ENCODE measurements at places on chromosomes 1 and 21.

DNA sequence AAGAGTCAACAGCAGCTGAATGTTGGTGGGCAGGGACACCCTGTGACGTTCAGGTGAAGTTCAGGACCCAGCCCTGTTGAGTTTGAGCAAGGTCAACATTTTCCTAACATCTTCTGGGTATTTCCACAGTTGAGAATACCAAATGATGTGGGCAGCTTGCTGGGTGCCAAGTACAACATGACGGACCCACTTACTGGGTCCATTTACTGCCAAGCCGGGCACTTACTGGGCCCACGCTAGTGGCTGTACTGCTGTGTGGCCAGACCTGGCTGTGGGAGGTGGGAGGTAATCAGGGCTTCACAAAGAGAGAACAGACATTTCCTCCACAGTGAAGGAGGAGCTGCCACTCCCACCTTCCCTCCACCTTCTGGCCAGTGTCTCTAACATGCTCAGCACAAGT is 99.2 kb downstream of the PSMG1 start:
- no peak for DNase-seq

DNA sequence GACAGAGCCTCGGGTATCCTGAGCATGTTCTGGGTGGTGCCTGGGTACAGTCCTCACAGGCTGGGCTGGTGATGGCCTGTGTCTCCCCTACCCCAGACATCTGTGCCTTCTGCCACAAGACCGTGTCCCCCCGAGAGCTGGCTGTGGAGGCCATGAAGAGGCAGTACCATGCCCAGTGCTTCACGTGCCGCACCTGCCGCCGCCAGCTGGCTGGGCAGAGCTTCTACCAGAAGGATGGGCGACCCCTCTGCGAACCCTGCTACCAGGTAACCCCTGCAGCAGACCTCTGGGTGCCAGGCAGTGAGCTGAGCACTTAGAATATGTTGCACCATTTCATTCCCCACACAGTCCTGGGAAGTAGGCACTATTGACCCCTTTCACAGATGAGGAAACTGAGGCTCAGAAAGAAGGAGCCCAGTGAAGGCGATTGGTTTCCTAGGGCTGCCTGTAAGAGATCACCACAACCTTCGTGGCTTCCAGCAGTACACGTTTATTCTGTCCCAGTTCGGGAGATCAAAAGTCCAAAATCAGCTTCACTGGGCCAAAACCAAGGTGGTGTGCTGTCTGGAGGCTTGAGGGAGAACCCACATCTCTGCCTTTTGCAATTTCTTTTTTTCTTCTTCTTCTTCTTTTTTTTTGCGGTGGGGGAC is 11.8 kb downstream of the FBLIM1 start:
- no peak for DNase-seq

DNA sequence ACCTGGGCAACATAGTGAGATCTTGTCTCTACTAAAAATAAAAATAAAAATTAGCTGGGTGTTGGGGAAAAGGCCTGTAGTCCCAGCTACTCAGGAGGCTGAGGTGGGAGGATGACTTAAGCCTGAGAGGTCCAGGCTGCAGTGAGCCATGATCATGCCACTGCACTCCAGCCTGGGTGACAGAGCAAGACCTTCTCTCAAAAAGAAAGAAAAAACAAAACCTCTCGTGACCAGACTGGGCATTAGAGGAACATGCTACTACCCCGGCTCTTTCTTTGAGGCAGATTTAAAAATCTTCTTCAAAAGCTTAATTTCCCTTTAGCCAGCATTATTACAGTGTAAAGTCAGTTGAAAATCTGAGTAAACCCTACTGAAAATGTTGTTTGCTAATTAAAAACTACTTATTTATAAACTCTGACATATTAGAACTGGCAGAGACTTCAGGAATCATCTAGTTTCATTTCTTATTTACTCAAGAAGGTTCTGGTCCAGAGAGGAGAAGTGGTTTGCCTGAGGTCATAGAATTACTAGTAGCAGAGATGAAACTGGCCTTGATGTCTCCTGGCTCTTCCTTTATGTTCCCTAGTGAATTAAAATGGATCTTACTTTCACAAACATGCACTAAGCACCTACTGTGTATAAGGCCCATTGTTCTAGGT is 11.6 kb upstream of the ELAVL4 start:
- DNase-seq: no peak

DNA sequence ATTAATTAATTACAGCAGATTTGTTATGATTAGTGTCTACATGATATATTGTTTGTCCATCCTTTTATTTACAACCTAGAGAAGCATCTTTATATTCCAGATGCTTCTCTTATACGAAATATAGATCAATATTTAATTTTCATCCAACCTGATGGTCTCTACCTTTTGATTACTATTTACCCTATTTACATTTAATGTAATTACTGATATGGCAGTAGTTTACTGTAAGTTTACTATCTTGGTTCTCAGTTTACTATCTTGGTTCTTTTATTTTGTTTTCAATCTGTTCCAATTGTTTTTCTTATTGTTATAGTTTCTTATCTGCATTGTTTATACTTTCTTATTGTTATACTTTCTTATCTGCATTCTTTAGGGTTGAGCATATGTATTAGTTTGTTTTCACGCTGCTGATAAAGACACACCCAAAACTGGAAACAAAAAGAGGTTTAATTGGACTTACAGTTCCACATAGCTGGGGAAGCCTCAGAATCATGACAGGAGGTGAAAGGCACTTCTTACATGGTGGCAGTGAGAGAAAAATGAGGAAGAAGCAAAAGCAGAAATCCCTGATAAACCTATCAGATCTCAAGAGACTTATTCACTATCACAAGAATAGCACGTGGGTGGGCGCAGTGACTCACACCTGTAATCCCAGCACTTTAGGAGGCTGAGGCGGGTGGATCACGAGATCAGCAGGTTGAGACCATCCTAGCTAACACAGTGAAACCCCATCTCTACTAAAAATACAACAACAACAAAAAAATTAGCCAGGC is 28.9 kb downstream of the FAF1 start:
- no peak for DNase-seq

- no peak for DNase-seq
Measured at GRCh38 chr1:34867415-34867814, 7.9 kb upstream of the SMIM12 start.

DNA sequence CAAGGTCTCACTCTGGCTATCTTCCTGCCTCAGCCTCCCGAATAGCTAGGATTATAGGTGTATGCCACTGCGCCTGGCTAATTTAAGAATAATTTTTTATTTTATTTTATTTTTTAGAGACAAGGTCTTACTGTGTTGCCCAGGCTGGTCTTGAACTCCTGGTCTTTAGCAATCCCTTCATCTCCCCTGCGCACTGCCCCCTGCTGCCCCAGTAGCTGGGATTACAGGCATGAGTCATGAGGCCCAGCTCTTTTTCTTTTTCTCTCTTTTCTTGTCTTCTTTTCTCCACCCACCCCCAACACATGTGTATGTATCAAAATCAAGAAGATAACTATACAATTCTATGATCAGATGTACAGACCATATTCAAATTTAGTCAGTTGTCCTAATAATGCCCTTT is 87.2 kb downstream of the PEX14 start:
- DNase-seq: no peak

DNA sequence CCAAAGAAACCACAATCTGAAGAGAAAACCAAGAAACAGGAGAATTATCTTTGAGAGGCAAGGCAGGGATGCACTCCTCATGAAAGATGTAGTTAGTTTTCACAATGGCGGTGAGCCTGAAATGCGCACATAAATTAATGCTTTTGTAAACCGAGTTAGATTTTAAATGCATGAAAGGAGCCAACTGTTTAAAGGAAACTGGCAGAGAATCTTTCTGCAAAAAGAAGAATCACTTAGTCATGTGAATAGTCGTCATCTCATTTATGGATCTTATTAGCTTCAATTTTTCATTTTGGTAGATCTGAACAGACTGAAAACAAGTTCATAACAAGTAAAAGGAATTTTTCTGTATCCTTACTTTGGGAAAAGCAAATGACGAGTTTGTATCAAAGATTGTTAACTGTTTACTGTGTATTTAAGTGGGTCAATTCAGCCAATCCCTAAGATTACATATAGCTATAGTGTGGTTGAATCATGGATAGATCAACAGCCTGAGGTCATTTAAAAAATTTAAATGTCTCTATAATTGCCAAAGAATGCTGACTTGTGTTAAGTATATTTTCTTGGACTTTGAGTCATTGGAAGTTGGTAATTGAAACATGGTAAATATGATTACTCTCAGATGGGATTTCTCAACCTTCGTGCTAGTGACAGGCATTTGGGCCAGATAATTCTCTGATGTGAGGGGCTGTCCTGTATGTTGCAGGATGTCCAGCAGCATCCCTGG is 226.6 kb upstream of the KAZN start:
- DNase-seq: no peak

DNA sequence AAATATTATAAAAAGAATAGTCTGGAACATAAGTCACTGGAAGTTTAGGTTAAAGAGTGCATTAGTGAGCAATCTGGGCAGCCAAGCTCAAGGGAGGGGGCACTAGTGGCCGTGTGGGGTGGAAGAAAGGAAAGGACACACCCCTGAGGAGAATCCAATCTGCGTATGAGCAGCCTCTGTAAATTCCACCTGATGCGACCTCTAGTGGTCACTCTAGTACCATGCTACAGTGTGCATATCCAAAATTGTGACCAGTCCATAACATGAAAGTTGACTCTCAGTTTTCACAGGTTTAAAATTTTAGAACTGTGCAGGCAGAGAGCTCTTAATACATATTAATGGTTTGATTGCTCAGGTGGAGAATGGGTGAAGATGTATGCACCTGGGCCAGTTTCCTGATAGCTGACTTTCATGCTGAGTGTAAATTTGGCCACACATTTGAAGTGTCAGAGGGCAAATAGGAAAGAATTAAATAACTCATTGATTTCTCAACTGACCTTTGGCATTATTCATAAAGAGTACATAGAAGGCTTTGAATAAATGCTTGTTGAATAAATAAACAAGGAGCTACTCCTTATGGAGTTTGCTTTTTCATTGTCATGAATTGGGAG is 105.9 kb upstream of the C21orf91 start:
- peak; percentile 63 for DNase-seq

DNA sequence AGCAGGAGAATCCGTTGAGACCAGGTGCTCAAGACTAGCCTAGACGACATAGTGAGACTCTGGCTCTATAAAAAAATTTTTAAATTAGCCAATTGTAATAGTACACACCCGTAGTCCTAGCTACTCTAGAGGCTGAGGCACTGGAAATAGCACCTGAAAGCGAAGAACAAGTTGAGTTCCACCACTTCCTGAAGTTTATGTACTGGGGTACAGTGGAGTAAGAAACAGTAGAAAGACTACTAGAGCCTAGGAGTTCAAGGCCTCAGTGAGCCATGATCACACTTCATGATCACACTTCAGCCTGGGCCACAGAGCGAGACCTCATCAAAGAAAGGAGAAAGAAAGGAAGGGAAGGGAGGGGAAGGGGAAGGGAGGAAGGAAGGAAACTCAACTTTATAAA is 19.8 kb downstream of the RSBN1 start:
- no peak for DNase-seq

- no peak for DNase-seq
Measured at GRCh38 chr1:247440001-247440620, 17.8 kb downstream of the OR2B11 start.

DNA sequence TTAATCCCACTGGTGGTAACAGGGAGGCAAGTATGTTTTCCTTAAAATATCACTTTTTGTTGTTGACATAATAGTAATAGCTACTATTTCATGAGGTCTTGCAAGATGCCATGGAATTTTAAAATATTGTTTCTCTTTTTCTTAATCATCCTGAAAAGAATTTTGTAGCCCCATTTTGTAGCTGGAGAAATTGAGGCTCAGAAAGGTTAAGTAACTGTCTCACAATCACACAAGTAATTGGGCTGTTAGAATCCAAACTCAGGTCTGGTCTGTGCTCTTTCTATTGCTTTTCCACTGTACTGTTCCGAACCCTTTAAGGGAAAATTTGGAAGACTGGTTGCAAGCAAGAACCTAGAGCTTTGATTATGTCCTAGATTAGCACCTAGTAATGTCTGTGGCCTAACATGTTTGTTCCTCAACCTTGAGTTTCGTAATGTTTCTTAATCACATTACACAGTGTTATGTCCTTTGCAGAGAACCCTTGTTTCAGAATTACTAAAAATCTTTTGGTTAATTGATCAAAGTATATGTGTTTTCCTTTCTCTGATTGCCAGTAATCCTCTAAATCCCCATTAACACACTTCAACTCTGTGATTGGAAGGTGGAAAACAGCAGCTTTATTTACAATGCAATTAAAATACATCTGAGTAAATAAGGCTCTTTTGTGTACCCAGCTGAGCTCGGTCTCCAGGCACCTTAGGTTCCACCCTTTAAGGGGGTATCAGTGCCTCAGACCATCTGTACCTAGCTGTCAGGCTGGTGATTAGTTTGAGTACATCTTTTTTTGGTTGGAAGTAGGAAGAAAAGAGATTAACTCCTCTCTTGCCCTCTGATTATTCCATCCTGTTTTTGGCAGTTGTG is 10.4 kb downstream of the LRRC42 start:
- DNase-seq: no peak

DNA sequence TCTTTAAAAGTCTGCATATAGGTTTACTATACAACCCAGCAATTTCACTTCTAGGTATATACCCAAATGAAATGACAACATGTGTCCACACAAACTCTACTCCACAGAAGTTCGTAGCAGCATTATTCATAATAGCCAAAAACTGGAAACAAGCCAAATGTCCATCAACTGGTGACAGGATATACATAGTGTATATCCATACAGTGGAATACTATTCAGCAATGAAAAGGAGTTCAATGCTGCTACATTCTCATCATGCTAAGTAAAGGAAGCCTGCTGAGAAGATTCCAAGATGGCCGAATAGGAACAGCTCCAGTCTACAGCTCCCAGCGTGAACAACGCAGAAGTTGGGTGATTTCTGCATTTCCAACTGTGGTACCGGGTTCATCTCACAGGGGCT is 200.6 kb downstream of the PATJ start:
- no peak for DNase-seq

- DNase-seq: no peak
Measured at GRCh38 chr1:182641561-182641960, 37.4 kb upstream of the RGS16 start.

DNA sequence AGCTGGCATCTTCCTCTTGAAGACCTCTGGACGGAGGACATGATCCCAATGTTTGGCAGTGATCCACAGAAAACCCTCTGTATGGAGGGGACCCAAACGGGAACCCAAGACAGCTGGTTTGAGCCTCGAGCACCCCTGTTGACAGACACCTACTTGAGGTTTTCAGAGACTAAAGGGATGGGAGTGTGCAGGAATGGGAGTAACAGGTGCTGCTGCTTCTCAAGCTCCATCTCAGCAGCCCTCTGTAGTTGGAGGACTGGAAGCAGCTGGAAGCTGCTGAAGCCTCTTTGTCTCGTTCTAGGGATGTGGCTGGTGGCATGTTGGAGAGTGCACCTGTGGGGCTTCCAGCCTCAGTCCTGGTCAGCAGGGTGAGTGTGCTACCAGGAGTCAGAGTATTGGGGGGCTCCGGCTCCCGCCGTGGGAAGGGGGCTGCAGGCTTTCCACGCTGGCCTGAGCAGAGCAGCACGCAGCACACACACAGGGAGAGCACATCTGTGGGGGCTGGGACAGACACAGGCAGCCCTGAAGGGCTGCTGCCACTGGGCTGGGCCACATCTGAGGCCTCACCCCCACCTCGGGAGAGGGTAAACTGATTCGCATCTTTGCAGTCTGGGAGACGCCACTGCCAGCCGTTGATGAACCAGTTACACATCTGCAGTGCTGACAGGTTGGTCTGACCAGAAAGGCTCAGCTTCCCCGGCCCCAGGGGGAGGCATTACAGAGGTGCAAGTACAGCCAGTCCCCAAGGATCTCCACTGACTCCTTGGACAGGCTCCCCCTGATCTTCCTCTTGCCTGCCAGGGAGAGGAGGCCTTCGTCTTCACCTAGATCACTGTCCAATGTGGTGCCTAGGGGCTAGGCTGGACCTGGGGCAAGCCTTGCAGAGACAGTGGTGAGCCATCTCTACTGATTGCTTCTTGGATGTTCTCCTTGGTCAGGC is 56.6 kb downstream of the ADSS2 start:
- DNase-seq: no peak

Measured in HepG2 (cell line).